ENCODE measurements at places on chromosomes 12 and 14.

GRCh38 chr12:120438495-120439198 lies 734 bp downstream of the COX6A1 start:
- no peak for DNase-seq

GRCh38 chr14:102304611-102305506 lies at the start of gene MOK:
MOK (minus strand) TSS chr14:102305164; CDS start chr14:102304968, 196 bp downstream.
- DNase-seq, result peak; percentile 99

DNA sequence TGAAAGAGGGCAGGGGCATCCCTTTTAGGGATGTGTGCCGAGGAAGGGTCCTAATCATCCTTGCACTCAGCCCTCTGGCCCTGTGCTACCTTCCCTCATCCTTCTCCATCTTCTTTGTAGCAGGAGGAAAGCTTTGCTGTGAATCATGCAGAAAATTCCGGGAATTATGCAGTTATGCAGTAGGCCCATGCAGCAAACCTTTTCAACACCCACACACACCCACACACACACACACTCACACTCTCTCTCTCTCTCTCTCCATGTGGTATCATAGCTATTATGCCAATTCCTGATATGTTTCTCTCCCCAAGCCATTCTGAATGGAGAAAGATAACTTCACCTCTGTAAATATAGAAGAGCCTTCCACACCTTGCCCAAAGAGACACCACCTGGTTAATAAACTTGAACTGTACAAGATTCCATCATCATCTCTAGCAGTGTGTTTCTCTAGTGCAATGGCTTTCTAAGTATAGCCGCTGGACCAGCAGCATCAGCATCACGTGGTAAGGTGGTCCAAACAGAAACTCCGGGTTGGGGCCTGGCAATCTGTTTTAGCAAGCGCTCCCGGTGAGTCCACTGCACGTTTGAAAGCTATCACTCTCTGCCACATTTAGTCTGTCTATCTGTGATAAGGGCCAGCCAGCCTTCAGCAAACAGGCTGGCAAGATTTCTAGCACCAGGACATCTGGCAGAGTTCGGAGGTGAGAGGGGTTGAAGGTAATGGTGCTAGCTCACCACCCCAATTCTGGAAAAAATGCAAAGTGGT lies 57.6 kb downstream of the MDM2 start:
- DNase-seq, result no peak

DNA sequence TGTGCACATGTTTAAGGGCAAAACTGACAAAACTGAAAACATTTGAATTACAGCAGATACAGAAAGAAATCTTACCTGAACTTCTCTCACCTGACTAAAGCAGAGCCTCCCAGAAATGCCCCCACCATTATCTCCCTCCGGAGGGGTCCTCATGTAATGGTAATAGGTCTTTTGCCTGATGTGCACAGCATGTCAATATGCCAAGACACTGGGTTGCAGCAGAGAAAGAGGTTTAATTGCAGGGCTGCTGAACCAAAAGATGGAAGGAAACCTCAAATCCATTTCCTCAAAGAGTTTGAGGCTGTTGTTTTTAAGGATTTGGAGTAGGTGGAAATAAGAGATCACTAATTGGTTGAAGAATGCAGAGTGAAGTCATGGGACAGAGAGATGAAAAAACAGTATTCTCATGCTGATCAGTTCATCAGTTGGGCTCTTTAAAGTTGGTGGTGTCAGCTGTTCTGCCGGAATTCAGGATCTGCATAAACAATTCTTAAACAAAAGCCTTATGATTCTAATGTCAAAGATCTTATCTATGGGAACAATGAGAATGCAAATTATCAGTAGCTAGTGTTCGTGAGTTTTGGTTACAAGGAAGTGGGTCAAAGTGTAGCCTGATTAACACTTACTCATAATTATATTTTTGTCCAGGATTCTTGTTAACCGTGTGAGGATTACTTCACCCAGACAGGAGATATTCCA lies 18.2 kb downstream of the ANG start:
- no peak for DNase-seq

DNA sequence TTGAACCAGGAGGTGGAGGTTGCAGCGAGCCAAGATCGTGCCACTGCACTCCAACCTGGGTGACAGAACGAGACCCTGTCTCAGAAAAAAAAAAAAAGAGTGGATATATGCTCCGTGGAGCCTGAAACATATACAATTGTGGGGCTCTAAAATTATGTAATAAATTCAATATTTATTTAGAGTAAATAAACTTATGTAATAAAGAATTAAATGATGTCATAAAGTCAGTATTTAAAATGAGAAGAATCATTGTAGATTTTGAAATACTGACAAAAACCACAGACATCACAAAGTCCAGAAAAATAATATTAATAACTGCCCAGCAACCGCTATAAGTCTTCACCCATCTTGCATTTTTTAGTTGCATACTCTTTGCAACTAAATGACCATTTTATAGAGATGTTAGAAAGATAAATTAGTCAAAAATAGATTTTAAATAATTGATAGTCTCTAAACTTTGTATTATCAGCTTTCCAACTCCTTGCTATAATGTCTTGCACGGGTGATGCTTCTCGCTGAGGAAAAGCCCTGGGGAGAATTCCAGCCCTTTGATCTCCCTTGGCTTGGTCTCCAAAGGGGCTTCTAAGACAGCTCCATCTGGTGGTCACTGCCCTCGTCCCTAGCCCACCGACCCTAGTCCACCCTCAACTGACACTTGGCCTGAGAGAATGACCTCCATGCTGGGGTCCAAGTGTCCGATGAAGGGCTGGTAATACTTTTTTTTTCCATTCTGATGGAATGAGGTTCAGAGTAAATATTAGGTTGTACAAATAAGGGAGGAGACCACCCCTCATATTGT lies 7.9 kb upstream of the TMBIM6 start:
- no peak for DNase-seq

GRCh38 chr12:117100851-117101673 lies 1.8 kb upstream of the TESC start:
- DNase-seq, result no peak

DNA sequence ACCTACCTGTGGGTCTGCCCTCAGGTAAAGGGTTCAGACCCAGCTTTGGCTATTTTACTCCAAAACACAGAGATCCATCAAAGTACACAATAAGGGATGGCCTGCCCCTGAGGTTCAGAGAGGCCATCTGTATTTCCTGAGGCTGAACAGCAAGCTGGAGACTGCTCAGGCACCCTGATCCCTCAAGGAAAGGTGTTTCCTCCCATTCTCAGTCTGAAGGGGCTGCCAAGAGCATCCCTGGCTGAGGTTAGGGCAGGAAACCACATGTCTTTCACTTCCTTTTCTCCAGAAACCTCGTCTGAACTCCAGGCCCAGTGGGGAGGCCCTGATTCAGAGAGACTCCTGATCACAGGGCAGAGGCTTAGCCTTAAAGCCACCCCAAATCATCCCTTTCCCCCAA lies 1.5 kb downstream of the RILPL1 start:
- DNase-seq, result no peak

DNA sequence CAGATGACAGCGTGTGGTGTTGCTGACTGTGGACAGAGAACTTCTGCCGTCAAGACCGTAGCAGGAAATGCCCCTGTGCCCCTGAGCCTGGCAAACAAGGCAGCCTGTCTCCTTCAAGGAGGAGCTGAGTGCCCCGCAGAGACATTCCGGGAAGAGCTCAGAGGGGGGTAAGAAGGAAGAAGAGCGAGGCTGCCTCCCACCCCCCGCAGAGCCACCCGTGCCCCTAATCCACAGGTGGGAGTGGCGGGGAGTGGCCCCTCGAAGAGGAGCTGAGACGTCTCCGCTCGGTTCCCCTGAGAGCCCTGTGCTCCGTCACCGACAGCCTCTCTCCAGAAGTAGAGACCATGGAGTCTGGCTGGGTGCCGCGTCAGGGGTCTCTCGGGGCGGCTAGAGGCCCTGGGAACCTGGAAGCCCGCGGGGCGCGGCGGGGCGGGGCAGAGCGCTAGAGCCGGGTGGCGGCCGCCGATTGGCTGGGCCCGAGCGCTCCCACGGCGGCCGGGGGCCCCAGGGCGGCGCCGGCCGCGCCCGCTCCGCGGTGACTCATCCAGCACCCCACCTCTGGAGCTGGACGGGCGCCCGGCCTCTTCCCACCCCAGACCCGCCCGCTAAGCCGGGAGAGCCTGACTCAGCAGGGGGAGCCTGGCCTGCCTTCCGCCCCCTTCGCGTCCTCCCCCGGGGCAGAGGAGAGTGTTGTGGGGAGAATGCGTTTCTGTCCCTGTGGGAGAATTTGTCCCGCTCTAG lies 25.2 kb upstream of the KRT78 start:
- DNase-seq, result peak; percentile 85

GRCh38 chr12:117980616-117981015 lies 11.8 kb upstream of the KSR2 start:
- no peak for DNase-seq

DNA sequence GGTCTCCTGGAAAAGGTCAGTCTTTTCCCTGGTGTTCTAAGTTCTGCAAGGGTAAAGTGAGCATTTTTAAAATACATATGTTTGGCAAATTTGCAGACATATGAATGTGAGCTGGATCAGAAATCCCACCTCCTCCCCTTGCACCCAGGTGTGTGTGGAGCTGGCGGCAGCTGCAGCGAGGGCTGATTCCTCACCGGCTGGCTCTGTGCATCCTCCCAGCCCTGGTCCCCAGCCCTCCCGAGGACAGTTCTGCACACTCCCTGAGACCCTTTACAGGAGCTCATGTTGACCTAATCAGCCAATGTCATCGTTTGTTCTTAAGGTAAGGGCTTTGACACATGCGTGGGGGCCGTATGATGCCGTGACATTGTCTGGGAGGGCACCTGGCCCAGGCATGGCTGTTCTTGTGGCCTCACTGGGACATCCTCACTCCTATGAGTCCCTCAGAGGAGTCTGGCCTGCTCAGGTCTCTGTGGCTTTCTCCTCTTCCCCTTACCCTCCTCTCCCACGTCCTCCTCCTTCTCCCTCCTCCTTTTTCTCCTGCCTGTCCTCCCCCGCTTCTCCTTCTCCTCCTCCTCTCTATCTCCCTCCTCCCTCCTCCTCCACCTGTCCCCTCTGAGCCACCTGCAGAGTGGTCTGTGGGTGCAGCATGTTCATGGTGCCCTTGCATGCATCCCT lies 289.2 kb upstream of the SFSWAP start:
- DNase-seq, result no peak

DNA sequence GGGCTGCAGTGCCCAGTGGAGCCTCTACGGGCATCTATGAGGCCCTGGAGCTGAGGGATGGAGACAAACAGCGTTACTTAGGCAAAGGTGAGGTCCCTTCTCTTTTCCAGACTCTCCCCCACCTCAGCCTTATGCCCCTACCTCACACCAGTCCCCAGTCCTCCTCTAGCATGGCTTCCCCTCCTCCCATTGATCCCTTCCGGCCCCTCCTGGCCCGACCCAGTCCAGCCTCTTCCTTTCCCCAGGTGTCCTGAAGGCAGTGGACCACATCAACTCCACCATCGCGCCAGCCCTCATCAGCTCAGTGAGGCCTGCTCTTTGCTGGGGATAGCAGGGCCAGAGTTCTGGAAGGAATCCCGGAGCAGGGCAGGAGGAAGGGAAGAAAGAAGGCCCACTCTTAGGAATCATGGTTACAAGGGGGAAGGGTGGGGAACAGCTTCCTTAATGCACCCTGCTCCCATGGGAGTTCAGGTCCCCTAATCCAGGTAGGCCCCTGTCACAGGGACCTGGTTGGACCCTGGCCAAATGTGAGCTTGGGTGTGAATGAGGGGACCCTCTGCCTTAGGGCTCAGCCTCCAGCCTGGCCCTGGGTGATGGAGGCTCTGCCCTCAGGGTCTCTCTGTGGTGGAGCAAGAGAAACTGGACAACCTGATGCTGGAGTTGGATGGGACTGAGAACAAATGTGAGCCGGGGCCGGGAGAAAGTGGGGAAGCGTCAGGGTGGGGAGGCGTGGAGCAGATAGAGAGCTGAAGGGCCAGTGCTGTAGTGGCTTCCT lies 2.2 kb downstream of the ENO2 start:
- DNase-seq, result no peak

GRCh38 chr14:76977793-76978720 lies 50.5 kb downstream of the IRF2BPL start:
- peak; percentile 50 for DNase-seq

DNA sequence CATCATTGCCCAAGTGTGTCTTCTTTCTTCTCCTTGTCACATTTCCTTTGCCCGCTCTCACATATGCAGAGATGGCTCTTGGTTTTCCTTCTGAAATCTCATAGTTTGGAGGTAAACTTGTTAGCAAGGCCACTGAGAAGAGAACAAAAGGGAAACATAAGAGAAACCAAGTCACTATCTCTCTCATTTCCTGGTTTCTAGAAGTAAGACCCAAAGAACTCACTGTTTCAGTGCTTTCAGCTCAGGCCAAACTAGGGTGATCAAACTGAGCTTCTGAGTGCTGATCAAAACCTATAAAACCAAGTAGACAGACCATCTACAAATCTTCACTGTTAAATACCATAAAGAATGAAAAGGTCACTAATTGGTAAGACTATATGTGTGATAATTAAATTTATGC lies 275.4 kb upstream of the BTG1 start:
- DNase-seq, result no peak

GRCh38 chr14:24285351-24285750 lies 14.0 kb upstream of the RABGGTA start:
- DNase-seq, result no peak

DNA sequence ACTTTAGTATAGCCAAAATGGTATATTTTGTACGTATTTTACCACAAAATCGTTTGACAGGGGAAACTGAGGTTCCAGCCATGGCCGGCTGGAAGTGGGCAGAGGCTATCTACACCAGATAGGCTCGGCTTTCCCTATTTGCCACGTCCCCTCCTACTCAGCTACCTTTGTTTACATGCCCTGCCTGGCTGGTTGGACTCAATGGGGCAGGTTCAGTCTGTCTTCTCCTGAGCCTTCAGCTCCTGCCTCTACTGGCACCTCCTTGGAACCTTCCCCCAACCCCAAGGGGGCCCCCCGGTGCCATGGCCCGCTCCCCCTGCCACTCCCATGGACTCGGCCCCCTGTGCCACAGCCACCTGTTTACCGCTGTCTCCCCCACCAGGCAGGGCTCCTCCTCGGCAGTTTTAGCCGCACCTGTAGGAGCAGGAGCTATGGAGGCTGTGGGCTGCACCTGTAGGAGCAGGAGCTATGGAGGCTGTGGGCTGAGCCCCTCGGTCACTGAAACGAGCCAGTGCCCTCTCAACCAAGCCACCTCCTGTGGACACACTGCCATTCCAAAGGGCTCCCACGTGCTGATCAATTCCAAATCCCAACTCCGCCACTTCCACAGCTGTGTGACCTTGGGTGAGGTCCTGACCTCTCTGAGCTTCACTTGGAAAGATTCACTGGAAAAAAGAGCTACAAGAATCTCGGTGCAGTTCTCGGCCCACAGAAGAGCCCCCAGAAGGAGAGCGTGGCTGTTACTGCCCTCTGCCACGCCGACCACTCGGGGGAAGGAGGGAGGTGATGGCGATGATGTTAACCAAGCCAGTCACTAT lies 62.2 kb downstream of the NCOR2 start:
- no peak for DNase-seq

- DNase-seq, result no peak
Measured at GRCh38 chr14:91778217-91778616, 46.3 kb upstream of the CATSPERB start.
